SK-N-SH (cell line): ENCODE measurements at places on chromosomes 13 and 19.
A peak's percentile ranks its signal among the peaks of the same experiment; 100 is the strongest.

GRCh38 chr13:40123962-40124632 is 468.6 kb downstream of the COG6 start:
- DNase-seq: no peak

DNA sequence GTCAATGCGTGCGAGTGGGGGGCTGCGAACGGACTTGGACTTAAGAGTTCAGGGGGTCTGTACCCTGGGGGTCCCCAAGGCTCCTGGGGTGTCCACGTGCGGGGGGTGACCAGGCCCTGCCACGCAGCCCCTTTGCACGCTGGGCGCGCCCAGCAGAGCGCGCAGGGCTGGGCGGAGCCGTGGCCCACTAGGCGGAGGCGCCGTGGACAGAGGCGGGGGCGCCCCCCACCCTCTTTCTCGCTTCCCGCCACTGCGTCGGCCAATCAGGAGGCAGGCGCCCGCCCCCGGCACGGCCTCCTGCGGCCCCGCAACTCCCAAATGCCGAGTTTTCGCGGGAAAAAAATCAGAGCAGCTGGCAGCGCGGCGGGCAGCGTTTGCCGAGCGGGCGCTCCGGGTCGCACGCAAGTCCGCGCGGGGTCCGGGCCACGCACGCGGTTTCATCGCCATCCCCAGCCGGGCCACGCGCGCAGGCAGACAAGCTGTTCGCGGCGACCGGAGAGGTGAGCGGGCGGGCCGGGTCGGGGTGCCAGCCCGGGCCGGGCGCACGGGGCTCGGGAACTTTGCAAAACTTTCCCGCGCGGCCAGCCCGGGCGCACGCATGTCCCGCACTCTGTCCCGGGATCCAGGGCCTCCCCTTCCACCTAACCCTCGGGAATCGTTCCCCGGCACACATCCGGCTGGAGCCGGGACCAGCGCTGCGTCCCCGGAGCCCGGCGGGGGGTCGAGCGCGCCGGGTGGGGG is at the start of gene UHRF1:
Gene UHRF1, plus strand, starts transcription at position 346 of the 741 bp plus-strand sequence. CDS start 1,385 bp downstream, outside the sequence.
- DNase-seq: peak; percentile 93

GRCh38 chr19:19271828-19272599 is 1.1 kb downstream of the TM6SF2 start:
- peak; percentile 11 for DNase-seq

DNA sequence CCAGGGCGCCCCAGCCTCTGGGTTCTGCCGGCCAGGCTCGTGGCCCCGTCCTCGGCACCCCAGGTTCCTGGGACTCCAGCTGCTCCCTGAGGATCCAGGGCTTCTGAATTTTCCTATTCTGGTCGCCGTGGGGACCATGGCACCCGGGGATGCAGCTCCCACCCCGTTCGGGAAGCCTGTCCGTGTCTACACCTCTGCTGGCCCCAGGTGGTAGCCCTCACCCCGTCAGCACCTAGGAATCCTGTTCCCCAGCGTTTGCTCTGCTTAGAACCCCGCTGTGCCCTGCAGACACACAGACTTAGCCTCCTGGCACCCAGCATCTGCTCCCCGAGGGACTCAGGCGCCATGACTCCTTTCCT is 960 bp downstream of the PPFIA3 start:
- DNase-seq: no peak

GRCh38 chr19:38769635-38770211 is 3.6 kb downstream of the LGALS7 start:
- DNase-seq: peak; percentile 83

GRCh38 chr13:50396001-50396400 is 380.8 kb downstream of the KCNRG start:
- no peak for DNase-seq

GRCh38 chr13:41268764-41269163 is 5.4 kb upstream of the MTRF1 start:
- no peak for DNase-seq

DNA sequence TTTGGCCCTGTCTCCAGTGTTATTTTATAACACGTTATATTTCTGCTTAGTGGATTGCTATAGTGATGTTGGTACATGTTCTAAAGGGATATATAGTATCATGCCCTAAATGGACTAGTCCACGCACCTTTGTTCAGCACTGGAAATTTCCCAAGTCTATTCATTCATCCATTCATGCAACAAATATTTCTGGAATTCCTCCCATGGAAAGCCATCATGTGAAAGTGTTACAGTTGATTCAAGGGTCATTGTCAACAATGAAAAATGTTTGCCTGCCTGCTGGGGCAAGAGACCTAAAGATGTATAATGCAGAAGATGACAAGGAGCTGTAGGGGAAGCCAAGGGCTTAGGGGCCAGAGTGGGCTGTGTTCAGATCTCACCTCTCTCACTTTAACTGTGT is 10.8 kb upstream of the HSPH1 start:
- DNase-seq: no peak

- DNase-seq: no peak
Measured at GRCh38 chr13:76808927-76809326, 77.3 kb downstream of the KCTD12 start.

DNA sequence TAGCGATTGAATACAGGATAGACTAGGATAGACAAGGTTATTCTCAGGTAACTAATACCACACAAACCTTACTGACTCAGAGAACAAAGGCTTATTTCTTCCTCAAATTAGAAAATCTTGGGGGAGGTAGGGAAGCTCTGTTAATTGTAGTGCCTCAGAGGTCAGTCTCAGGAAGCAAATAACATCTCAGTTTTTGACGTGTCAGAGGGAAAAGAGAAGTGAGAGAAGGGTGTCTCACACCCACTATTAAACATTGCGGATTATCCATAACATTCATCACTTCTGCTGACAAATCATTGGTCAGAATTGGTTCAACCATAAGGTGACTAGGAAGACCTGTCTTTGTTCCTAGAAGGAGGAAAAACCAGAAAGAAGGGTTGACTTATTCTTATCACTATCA is 579.4 kb upstream of the MIR17HG start:
- no peak for DNase-seq

GRCh38 chr19:2034729-2035589 is 16.1 kb downstream of the MKNK2 start:
- DNase-seq: peak; percentile 90

GRCh38 chr19:30877661-30878113 is 471.5 kb downstream of the TSHZ3 start:
- DNase-seq: no peak

DNA sequence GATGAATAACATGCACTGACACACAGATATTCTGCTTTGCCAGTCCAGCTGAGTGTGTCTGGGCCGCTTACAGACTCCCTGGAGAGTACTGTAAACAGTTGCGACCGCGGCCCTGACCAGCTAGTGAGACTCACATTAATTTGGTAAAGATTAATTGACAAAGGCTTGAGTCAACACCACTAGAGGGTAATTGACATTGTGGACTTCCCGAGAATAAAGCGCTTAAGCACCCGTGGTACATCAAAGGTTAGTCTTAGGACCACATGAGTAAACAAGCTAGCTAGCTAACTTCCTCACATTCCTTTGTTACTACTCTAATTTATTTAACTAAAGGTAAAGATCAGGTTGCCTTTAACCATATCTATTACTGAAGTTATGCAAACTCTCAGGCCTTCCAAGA is 624.4 kb upstream of the ARGLU1 start:
- no peak for DNase-seq

DNA sequence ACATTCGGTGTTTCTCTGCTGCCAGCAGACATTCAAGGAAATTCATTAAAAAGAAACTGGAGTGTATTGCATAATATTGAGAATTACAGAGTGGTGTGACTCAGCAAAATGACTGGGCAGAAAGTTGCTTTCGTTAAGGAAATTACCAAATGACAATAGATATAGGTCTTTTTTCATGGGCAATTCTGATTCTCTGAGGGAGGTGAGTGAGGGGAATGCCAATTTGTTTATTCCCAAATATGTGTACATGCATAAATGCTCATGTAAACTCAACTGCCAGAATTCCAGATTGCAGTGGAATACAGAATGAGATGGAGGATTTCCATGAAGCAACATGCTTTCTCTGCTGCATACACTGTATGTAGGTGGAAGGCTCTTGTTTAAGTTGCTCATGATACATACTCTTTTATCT is 1730.1 kb downstream of the SLITRK5 start:
- DNase-seq: no peak

DNA sequence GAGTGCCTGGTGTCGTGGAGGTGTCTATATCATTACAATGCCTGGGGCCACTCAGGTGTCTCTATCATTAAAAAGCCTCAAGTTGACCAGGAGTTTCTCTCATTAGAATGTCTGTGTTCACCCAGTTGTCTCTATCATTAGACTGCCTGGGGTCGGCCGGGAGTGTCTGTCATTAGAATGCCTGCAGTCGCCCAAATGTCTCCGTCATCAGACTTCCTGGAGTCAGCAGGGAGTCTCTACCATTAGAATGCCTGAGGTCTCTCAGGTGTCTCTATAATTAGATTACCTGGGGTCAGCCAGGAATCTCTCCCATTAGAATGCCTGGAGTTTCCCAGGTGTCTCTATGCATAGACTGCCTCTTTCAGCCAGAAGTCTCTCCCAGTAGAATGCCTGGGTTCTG is 1477.6 kb downstream of the UQCRFS1 start:
- DNase-seq: no peak

GRCh38 chr13:75256922-75257321 is 225.0 kb downstream of the TBC1D4 start:
- no peak for DNase-seq

GRCh38 chr13:30915691-30916541 is 9.8 kb downstream of the MEDAG start:
- DNase-seq: peak; percentile 75

GRCh38 chr13:20667857-20668437 is 35.6 kb upstream of the IL17D start:
- DNase-seq: no peak

DNA sequence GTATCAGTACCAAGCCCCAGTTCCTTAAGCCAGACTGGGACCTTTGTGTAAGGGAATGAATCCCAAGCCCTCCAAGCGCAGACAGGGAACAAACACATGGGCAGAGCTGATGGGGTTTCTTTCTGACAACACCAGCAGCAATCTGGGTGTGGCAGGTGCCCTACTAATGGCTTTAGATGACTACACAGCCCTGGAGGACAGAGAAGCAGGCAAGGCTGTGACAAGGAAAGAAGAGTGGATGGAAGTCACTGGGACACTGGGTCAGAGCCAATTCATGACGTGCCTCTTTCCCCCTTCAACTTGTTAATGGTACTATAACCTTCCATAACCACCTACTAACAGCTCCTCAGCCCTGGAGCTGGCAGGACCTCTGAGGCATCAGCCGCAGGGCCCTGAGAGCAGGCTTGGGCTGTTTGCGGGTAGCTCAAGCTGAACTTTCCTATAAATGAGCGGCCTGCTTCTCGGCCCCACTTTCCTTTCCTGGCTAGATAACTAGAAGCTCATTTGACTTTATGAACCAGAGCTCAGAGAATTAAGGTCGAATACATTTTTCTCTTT is 38.9 kb downstream of the RASL11A start:
- no peak for DNase-seq

DNA sequence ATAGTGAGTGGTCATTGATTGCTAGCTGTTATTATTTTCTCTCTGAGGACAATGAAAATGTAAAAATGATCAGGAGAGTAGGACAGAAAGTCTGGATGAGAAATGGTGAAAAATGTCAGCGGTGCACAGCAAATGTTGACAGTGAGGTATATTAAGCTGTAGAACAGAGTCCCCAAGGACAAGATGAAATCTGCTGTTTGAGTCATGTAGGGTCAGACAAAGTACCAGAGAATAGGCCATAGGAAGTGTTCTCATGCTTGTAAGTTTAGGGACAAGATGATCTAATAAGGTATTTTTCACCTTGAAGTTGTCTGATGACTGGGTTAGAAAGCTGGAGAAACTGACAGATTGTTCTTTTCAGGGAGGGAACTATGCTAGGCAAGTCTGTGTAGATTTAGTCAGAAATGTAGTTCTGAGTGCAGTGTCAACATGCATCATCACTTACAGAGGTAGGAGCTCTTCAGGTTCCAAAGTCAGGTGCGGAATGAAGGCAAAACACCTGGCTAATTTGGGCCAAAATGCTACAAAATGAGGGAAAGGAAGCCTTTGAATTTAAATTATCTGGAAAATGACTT is 369.3 kb downstream of the DLEU7 start:
- no peak for DNase-seq

- DNase-seq: peak; percentile 75
Measured at GRCh38 chr13:102799426-102800144, 666 bp downstream of the BIVM start.

GRCh38 chr13:102127153-102127552 is 274.7 kb downstream of the FGF14 start:
- DNase-seq: no peak

DNA sequence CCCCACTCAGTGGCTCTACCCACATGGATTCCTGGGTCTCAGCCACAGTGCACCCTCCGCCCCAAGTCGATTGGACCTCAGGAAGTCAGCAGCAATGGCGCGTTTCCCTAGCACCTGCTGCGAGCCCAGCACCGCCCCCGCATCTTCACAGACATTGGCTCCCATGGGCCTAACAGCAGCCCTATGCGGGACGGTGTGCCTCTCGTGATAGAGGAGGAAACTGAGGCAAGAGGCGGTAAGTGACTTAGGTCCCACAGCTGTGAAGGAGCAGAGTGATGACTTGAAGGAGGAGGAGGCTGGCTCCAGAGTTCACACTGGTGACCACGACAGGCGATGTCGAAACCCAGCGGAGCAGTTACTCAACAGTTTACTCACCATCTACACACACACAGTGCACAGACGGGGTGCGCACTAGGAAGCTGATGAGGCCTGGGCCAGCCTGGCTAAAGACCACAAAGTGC is 104.5 kb upstream of the SOX1 start:
- no peak for DNase-seq

GRCh38 chr13:98332691-98333090 is 155.6 kb upstream of the RNF113B start:
- no peak for DNase-seq

- DNase-seq: no peak
Measured at GRCh38 chr13:99749271-99750019, 222.1 kb downstream of the ZIC5 start.
